Spleen (tissue), 13 donors: ENCODE measurements at places on chromosomes 4 and X. TPM values are rescaled to one million over a fixed set of nuclear protein-coding genes. Genes with fewer than 3 reads are reported as not detected.

HELT gene
- total RNA-seq = not detected

IL21 gene
- total RNA-seq = 0.20 TPM

RTL5 gene
- total RNA-seq = 4.2 TPM

NHS gene
- total RNA-seq = 2.6 TPM

HPRT1 gene
- 22.5 TPM for total RNA-seq
